Upper lobe of left lung (tissue), 6 donors: ENCODE measurements at places on chromosomes 12 and 14. TPM values are rescaled to one million over a fixed set of nuclear protein-coding genes. Genes with fewer than 3 reads are reported as not detected.

RAD9B gene
- 1.1 TPM for total RNA-seq

HSP90B1 gene
- 347 TPM for total RNA-seq

RNASE2 gene
- total RNA-seq: 4.9 TPM

MGST1 gene
- total RNA-seq: 228 TPM

HAL gene
- total RNA-seq: 11.5 TPM

SCYL2 gene
- 74.1 TPM for total RNA-seq

FAM90A1 gene
- not detected for total RNA-seq

- no peak for DNase-seq
These were observed 365.2 kb downstream of the SEC23A start for GRCh38 chr14:38737686-38738407.

DNA sequence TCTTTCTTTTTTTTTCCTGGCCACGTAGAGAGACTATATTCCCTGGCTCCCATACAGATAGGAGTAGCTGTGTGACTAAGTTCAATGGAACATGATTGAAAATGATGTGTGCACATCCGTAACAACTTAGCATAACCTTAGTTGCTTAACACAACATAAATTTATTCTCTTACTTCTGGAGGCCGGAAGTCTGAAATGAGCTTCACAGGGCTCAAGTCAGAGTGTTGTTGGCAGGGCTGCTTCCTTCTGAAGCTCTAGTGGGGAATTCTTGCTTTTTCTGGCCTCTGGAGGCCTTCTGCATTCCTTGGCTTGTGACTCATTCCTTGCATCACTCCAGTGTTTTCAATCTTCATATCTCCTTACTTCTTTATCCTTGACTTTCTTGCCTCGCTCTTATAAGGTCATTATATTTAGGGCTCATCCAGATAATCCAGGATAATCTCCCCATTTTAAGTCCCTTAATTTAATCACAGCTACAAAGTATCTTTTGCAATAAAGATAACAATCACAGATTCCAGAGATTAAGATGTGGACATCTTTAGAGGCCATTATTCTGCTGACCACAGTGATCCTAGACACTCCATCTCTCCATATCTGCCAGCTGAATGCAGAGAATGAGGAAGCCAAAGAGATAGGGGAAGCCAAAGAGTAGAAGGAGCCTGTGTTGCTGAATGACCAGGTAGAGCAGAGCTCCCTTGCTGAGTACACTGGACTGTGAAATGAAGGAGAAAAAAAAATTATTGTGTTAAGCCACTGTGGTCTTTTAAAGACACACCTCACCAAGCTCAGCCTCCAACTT lies 21.0 kb upstream of the SNX6 start:
- no peak for DNase-seq

GRCh38 chr12:106633451-106633823 lies 50.6 kb downstream of the RFX4 start:
- no peak for DNase-seq

- no peak for DNase-seq
These were observed 284.3 kb upstream of the SYT1 start for GRCh38 chr12:78580296-78580695.

DNA sequence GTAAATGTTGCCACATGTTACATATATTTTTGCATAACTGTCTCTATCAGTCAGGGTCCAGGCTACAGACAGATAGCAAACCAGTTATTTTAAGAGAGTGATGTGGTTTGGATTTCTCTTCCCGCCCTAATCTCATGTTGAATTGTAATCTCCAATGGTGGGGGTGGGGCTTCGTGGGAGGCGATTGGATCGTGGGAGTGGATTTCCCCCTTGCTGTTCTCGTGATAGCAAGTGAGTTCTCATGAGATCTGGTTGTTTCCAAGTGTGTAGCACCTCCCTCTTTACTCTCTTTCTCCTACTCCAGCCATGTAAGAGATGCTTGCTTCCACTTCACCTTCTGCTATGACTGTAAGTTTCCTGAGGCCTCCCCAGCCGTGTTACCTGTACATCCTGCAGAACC lies 704.2 kb upstream of the TBX3 start:
- DNase-seq: no peak

- DNase-seq: no peak
These were observed 4.2 kb downstream of the AQP5 start for GRCh38 chr12:49965836-49966235.

DNA sequence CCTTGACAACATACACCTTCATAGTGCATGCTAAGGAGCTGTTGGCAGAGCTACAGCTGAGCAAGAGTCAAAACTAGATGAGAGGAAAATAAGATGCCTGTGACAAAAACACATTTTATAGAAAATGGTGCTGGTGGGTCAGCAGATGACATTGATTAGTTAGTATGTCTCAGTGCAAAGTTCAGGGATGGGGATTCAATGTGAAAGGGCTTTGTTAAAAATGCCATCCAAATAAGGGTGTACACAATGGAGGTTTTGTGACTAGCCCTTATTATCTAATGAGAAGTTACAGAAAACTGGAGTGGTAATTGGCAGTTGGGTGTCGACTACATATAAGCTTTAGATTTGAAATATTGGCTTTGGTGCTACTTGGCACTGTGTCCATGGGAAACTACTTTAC lies 169.0 kb downstream of the MON2 start:
- no peak for DNase-seq

GRCh38 chr12:82817368-82817767 lies 130.7 kb downstream of the TMTC2 start:
- no peak for DNase-seq

DNA sequence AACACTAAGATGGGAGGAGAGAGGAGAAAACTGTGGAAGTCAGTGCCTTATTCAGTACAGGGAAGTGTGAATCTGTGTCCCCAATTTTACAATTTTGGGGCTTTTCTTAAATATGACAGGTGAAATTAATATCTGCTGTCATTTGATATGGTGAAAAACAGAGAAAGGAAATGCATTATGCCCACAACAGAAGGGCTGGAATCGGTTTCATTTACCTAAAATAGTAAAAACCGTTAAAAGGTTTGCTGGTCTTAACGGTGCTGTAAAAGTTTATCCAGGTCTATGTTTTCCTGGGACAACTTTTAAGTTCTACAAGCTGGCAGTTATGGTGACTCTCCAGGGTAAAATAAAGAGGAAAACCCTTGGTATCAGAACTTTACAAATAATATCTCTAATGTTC lies 310.8 kb downstream of the FUT8 start:
- no peak for DNase-seq
